ENCODE measurements at places on chromosomes 6 and 20.

DNA sequence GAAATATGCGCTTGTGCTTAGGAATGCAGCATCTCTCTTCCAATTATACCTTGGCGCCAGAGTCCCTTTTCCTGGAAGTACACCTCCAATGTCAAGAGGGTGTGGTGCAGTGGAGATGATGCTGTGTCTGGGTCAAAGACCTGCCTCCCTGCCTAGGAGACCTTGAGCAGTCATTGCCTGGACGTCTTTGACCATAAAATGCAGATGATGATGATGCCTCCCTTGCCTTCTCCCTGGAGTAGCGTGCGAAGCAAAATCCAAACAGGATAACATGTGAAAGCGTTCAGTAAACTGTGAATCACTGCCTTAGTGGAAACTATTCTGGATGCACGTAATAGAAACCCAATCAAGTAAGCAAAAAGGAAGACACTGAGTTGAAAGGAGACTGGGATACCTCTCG lies 97.4 kb upstream of the ARMC2 start:
- no peak for DNase-seq

DNA sequence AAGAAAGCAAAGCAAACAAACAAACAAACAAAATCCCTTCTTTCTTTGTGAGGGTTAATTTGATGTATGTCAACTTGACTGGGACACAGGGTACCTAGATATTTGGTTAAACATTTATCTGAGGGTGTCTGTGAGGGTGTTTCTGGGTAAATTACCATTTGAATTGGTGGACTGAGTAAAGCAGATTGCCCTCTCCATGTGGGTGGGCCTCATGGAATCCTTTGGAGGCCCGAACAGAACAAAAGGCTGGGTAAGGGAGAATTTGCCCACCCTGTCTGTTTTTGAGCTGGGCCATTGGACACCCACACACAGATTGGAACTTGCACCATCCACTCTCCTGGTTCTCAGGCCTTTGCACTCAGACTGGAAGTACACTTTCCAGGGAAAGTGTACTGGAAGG lies 628.8 kb upstream of the CITED2 start:
- no peak for DNase-seq

GRCh38 chr6:91087908-91088307 lies 501.0 kb upstream of the MAP3K7 start:
- DNase-seq, result no peak

DNA sequence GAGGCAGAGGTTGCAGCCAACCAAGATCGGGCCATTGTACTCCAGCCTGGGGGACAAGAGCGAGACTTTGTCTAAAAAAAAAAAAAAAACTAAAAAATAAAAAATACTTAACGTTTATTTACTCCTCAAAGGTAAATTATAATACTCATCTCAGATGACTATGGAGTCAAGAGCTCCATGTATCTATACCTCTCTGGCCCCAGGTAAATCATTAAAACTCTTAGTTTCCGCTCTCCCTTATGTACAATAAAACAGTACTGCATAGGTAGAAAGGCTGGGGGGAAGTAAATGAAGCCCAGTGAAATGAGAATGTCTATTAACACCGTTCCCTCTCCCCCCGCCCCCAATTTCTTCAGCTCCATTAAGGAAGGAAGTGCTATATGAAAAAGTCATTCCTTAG lies 1.2 kb downstream of the SRSF12 start:
- DNase-seq, result no peak

- no peak for DNase-seq
These were observed 191.6 kb upstream of the MCHR2 start for GRCh38 chr6:100185615-100186014.

GRCh38 chr6:157258878-157259277 lies 64.4 kb downstream of the TMEM242 start:
- no peak for DNase-seq

DNA sequence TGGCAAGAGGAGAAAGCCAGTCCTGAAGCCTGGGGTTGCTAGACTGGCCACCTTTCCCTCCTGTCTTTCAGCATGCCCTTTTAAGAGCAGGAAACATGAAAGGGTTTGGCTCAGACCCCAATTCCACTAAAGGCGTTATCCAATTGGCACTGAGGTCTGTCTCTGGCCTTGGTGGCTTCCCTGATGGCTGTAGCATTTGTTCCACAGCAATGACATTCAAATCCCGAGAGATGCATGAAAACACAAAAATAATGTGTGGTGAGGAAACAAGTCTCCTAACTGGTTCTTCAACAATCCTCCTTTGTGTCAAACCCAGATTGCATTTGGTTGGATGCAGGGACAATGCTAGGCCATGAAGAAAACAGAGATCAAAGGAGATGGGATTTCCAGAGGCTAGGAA lies 56.5 kb upstream of the ADTRP start:
- DNase-seq, result no peak

DNA sequence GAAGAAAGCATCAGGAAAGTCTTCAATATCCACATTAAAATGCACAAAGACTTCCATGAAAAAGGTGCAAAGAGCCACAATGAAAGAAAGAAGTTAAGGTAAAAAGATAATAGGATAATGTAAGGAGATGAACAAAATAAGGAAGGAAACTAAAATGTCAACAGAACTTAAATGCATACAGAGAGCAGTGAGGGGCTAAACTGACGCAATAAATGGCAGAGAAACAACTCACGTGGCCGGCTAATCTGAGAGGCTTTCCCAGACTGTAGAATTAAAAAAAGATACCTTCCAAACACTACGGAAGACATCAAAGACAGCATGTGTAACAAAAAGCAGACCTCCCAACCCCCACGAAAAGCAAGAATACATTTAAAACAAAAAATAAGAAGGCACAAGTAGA lies 73.7 kb downstream of the GMDS start:
- no peak for DNase-seq

DNA sequence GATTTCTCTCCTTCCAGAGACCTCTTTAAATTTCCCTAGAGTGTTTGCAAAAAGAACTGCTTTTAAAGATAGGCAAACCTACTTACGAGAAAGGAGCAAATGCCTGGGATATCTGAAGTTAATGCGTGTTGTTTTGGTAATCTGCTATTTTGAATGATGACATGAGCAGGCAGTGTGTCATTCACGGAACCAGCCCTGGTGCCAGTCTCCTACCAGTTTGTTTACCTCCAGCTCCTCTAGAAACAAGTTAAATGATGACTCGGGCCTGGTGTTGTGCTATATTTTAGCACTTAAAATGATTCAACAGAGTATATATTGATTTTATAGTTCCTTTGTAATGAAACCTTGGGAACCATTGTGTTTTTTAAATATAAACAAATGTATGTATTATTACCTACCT lies 41.1 kb upstream of the MAP3K4 start:
- no peak for DNase-seq

DNA sequence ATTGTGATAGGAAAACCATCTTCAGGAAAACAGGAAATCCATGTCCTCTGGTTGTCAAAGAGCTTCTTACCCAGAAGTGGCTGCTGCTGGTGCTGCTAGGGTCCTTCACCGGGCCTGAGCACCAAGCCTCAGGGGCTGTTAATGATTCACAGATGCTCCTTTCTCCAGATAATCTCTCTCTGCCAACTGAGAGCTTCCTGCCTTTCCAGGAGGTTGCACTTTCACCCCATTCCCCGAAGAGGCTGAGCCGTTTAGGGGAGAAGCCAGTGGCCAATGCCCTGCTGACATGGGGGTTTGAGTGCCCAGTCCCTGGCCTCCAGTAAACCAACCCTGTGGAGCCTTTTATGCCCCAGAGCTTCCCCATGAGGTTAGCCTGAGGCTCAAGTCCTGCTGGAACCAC lies 122.4 kb downstream of the CBLN4 start:
- DNase-seq, result no peak

DNA sequence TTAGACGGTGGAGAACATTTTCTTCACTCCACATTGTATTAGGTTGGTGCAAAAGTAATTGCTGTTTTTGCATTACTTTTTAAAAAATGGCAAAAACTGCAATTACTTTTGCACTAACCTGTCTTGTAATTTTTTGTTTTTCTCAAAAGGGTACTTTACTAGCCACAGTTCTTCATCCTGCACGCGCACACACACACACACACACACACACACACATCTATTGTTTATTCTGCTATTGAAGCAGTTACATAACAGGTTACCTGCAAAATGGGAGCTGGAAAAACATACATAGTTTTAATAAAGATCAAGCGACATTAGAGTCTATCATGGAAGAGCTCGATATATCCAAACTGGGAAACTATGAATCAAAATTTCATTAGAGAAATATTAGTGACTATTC lies 235.2 kb downstream of the SIM1 start:
- DNase-seq, result no peak

DNA sequence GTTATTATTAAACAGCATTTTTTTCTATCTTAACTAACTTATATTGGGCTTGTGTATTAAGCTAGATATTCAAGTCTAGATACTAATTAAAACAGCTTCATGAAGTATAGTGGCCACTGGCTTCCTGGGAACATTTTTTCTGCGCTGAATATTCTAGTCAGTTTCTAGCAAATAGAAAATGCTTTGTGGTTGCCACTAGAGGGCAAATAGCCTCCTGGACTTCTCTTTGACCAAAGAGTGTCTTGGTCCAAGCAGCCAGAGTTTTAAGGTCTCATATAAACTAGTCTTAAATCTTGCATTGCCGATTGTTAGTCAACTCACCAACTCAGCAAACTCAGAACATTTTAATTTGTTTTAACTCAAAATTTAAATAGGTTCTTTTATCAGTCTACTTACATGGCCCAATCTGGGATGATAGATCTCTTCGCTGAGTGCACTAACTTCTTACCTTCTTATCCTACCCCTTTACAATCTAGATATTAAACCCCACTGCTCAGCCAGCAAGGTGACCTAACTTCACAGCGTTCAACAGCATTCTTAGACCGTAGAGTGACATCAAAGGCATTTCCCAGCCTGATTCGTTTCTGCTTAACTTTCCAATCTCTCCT lies 24.6 kb upstream of the ID4 start:
- peak; percentile 13 for DNase-seq

- no peak for DNase-seq
These were observed 221.1 kb downstream of the EYA2 start for GRCh38 chr20:47115694-47116093.
